ENCODE measurements at places on chromosomes 3 and 15. TPM values are rescaled to one million over a fixed set of nuclear protein-coding genes. Genes with fewer than 3 reads are reported as not detected.

- DNase-seq = no peak
Measured at GRCh38 chr15:28983432-28984311, 97.9 kb downstream of the APBA2 start.

- no peak for DNase-seq
Measured at GRCh38 chr3:147705651-147706051, 296.5 kb downstream of the ZIC1 start.

DNA sequence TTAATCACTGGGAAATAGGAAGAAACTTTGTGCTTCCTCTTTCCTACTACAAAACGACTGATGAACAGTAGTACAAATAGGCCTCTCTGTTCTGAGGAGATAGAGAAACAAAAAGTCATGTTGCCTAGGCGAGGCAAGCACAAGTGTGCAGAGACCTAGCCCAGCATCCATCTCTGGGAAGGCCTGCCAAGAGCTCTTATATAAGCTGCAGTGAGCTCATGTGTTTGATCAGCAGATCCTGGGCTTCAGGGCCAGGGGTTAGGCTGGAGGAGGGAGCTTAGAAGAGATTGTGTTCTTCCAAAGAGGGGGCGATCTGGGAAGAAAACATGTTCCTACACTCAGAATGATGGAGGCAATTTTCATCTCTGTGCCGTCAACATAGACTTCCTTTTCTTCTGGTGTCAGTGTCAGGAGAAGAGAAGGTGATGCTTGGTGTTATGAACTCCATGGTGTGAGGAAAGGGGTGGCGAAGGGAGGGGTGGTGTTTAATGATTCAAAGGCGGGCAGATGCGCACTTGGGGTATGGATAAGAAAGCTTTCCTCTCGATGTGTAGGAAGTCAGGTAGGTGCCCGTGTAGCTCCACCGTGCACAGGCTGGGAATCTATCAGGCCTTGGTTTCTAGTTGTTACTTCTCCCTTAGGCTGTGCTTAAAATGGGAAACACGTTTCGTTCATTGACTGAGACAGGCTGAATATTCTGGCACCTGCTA lies 29.5 kb upstream of the ETV5 start:
- no peak for DNase-seq

The GPD1L gene
- 35.5 TPM for total RNA-seq

The ZNF770 gene
- total RNA-seq = 52.9 TPM

The HCN4 gene
- total RNA-seq = 0.50 TPM

Measured in kidney (tissue), 22 donors.